ENCODE measurements at places on chromosomes 12 and 14. TPM values are rescaled to one million over a fixed set of nuclear protein-coding genes. Genes with fewer than 3 reads are reported as not detected.

- no peaks in the 10 kb centered on the region for H3K27me3 ChIP-seq
- no peaks in the 10 kb centered on the region for H3K36me3 ChIP-seq
- no peaks in the 10 kb centered on the region for H3K4me1 ChIP-seq
- DNase-seq: no peak
- H3K27ac ChIP-seq: no peak overlapping the region
- H3K4me3 ChIP-seq: no peak overlapping the region
Observed at GRCh38 chr12:38391007-38391406, 74.4 kb downstream of the ALG10B start.

DNA sequence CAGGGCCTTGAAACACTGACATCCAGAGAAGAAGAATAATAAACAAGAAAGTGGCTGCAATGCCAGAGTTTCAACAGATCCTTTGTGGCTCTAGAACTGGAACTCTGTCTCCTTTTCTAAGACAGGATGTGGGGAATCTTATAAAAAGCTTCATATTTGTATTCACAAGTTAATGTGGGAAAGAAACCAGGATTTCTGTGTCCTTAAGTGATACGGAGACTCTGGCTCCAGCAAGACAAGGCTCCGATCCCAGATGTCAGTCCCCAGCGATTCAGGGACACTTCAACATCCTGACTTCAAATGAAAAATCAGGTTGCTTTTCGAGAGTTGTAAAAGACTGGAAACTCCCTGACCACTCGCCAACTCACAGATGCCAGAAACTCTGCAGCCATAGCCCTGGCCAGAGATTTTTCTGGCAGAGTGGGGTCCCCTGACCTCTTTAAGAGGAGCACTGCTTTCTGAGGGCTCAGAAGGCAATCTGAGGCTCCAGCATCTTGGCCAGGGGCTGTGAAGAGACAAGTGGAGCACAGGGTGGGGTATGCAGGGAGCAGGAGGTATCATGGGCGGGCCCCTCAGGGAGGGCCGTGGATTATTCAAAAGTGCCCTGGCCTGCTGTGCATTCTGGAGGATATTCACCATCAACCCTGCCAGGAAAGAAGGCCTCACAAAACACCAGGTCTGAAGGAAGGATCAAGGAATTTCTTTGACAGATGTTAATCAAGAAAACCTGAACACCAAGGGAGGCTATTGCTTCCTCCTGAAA is 53.3 kb downstream of the TMX1 start:
- H3K27ac ChIP-seq: peak overlapping the region; percentile 22
- H3K36me3 ChIP-seq: no peaks in the 10 kb centered on the region
- no peak for DNase-seq
- H3K27me3 ChIP-seq: no peaks in the 10 kb centered on the region

C12orf54 gene
- not detected for total RNA-seq

TNFRSF1A gene
- total RNA-seq: 271 TPM

GALNT8 gene
- total RNA-seq: 2.0 TPM

DNA sequence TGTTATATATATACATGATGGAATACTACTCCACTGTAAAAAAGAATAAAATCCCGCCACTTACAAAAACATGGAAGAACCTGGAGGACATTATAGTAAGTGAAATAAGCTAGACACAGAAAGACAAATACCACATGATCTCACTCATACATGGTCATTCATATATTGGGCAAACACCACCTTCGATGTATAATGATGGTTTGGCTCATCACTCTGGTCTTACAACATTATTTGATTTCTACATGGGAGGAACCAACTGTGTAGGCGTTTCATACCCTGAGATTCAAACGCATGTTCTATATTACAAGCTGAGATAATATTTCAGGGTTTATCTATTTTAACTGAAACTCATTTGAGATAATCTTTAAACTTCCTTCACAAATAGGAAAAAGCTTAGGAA is 48.3 kb downstream of the ABCD2 start:
- no peaks in the 10 kb centered on the region for H3K27me3 ChIP-seq
- H3K4me3 ChIP-seq: no peak overlapping the region
- H3K27ac ChIP-seq: no peak overlapping the region
- no peaks in the 10 kb centered on the region for H3K4me1 ChIP-seq
- no peaks in the 10 kb centered on the region for H3K36me3 ChIP-seq

DNA sequence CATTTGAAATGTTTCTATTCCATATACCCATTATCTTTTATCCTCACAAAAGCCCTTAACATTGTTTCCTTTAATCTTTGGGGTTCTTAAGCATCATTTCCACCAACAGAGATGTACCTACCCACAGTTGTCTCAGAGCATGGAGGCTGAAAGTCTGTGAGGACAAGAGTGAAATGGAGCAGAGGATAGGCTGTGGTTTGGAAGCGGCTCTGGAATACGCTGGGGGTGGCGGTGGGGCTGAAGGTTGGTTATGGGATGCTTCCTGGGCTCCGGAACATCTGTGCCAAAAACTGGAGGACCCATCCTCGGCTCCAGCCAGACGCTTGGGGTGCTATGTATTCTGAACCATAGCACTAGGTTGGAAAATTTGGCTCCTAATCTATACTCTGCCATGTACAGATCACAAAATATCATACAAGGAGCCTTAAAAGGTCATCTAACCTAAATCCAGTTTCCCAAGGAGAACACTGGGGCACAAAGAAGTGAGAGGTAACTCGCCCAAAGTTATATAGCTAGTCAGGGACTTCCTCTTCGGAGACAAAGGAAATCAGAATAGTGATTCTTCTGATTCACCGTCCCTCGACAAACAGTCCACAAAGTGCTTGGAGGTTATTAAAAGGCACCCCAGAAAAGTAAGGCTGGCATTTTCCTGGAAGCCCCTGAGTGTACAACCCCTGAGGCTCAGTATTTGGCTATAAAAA is 2.5 kb downstream of the PPP1R3E start:
- no peaks in the 10 kb centered on the region for H3K36me3 ChIP-seq
- DNase-seq: no peak
- no peaks in the 10 kb centered on the region for H3K27me3 ChIP-seq
- peak overlapping the region; percentile 97 for H3K27ac ChIP-seq
- peaks cover 34% of the 10 kb centered on the region for H3K4me1 ChIP-seq

- no peak overlapping the region for H3K27ac ChIP-seq
- no peaks in the 10 kb centered on the region for H3K36me3 ChIP-seq
Observed at GRCh38 chr14:49467091-49467490, 119.1 kb downstream of the RPS29 start.

DNA sequence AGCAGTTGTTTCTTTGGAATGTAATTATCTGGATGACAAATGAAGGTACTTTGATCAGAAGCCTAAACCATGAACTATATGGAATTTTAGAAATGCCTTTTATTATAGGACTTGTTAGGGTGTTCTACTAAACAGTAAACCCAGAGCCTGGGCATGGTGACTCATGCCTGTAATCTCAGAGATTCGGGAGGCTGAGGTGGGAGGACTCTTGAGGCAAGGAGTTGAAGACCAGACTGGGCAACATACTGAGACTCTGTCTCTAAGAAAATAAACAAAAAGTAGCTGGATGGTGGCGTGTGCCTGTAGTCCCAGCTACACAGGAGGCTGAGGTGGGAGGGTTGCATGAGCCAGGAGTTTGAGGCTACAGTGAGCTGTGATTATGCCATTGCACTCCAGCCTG is 23.9 kb downstream of the PALS1 start:
- H3K4me3 ChIP-seq: no peak overlapping the region
- DNase-seq: no peak
- no peaks in the 10 kb centered on the region for H3K27me3 ChIP-seq
- H3K4me1 ChIP-seq: peaks cover 35% of the 10 kb centered on the region

KRT82 gene
- not detected for total RNA-seq

DNA sequence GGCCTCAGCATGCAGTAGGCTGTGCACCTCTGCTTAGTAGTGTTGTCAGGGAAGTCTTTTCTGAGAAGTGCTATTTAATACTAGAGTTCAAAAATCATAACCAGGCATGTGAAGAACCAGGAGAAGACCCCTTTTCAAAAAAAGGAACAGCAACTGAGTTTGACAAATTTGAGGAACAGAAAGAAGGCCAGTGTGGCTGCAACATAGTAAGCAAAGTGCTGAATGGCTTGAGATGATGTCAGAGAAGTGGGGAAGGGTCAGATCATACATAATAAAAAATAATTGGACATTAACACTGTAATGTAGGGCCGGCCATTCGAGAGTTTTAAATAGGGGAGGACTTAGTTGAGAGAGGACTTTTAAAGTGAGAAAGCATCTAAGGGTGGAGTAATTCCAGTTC is 11.1 kb upstream of the CNTN1 start:
- H3K27ac ChIP-seq: no peak overlapping the region
- no peaks in the 10 kb centered on the region for H3K4me1 ChIP-seq
- no peaks in the 10 kb centered on the region for H3K27me3 ChIP-seq
- no peak overlapping the region for H3K4me3 ChIP-seq

DNA sequence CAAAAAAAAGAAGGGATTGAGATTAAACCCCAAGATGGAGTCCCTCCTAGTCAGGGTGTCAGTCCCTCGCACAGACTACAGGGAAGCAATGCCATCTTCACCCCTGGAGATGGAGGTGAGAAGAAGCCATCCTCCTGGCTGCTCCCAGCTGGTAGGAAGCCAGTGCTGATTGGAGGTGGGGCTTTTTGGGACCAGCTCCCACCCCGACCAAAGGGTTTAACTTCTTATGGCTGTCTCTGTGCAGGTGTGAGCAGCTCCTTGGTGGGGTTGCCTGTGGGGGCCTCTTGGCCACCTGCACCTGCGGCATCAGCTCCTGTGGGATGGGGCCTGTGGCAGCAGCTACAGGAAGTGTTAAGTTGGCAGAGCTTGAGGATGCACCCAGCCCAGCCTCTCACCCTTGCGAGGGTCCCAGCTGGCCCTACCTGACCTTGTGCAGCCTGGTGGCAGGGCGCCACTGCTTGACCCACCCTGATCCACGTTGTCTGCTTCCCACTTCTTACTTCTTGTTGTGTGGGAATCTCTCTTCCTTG is 3.8 kb upstream of the KRT86 start:
- no peak overlapping the region for H3K4me3 ChIP-seq
- H3K27ac ChIP-seq: no peak overlapping the region
- H3K36me3 ChIP-seq: no peaks in the 10 kb centered on the region
- no peaks in the 10 kb centered on the region for H3K27me3 ChIP-seq
- no peak for DNase-seq

DNA sequence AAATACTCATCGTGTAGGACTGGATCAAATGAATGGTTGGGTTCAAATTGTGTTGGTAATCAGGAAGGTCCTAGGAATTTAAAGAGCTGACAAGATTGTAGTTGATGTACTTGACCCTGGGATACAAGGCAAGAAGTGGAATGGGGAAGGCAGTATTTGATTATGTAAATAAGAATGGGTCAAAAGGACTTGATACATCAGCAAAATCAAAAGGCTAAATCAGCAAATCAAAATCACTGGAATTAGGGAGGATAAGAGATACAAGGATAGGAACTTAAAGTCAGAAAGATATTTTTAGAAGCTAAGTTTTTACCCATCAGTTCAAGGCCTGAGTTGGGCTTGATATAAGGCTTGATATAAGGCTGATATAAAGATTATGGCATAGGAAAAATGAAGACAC is 65.8 kb downstream of the VEZT start:
- peaks cover 32% of the 10 kb centered on the region for H3K36me3 ChIP-seq
- H3K4me1 ChIP-seq: peaks cover 5% of the 10 kb centered on the region
- no peaks in the 10 kb centered on the region for H3K27me3 ChIP-seq
- H3K27ac ChIP-seq: no peak overlapping the region

DNA sequence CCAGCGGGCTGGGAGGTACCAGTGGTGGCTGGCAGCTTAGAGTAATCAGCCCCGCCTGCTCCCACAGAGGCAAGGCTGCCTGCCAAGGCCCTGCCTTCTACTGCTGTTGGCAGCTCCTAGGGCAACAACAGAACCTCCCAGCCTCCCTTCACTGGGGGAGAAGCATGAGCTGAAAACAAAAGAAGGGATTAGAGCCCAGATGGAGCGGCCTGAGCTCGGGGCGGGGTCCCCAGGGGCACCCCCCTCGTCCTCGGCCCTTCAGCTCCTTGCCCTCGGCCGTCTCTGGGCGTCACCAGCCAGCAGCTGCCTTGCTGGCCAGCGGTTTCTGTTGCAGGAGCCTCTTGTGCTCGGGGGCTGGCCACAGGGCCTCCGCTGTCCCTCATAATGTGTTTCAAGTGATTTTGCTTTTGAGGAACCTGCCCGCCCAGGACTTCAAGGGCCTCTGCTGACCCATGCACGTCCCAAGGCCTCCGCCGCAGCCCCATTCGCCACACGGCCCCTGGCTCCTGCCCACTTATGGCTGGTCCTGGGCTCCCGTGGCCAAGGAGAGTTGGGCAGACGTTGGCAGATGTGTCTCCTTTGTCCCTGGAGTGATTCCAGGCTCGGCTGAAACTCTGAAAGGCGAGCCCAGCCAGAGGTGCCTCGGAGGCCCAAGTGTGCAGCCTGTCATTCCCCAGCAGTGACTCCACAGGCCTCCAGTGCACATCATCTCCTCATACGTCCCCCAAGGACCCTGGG is 49.7 kb downstream of the PSMA6 start:
- peak overlapping the region; percentile 35 for H3K4me3 ChIP-seq
- H3K4me1 ChIP-seq: peaks cover 70% of the 10 kb centered on the region
- no peaks in the 10 kb centered on the region for H3K36me3 ChIP-seq
- no peak for DNase-seq
- peak overlapping the region; percentile 91 for H3K27ac ChIP-seq

DNA sequence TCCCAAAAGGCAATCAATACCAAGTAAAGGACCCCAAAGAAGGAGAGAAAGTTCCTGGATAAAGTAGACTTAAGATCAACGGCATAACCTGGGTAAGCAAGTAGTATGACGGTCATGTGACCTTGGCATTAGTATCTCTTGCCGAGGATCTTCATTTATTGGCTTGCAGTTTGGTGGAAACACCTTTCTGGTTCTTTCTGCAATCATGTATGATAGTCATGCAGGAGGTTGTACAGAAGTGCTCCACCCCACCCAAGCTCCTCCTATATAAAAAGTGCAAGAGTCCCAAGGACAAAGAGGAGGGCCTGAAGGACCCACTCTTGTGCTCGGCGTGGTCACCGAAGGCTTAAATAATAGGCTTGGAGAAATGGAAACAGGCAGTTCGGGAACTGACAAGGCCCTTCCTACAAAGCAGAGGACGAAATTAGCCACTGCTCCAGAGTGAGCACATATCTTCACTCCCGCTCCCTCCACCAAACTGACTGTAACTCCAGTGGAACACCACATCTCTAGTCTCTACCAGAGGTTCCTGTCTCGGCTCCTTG is 750 bp downstream of the CS start:
- H3K36me3 ChIP-seq: no peaks in the 10 kb centered on the region
- H3K27ac ChIP-seq: peak overlapping the region; percentile 84
- H3K27me3 ChIP-seq: no peaks in the 10 kb centered on the region
- H3K4me3 ChIP-seq: peak overlapping the region; percentile 96
- H3K4me1 ChIP-seq: peaks cover 57% of the 10 kb centered on the region
- DNase-seq: no peak

- no peaks in the 10 kb centered on the region for H3K36me3 ChIP-seq
- peaks cover 28% of the 10 kb centered on the region for H3K4me1 ChIP-seq
- no peak for DNase-seq
- H3K27me3 ChIP-seq: no peaks in the 10 kb centered on the region
Observed at GRCh38 chr14:65228436-65228835, 126.1 kb upstream of the MAX start.

- H3K4me3 ChIP-seq: no peak overlapping the region
- no peak for DNase-seq
- H3K4me1 ChIP-seq: peaks cover 17% of the 10 kb centered on the region
- no peaks in the 10 kb centered on the region for H3K36me3 ChIP-seq
Observed at GRCh38 chr12:89155826-89156225, 196.5 kb downstream of the DUSP6 start.

- H3K4me1 ChIP-seq: peaks cover 15% of the 10 kb centered on the region
- H3K27ac ChIP-seq: no peak overlapping the region
- no peaks in the 10 kb centered on the region for H3K36me3 ChIP-seq
- H3K27me3 ChIP-seq: no peaks in the 10 kb centered on the region
Observed at GRCh38 chr12:122610911-122611310, 83.9 kb downstream of the KNTC1 start.

IFI27 gene
- 209 TPM for total RNA-seq

ERBB3 gene
- total RNA-seq: 53.8 TPM

- H3K36me3 ChIP-seq: no peaks in the 10 kb centered on the region
- H3K4me3 ChIP-seq: no peak overlapping the region
- no peaks in the 10 kb centered on the region for H3K4me1 ChIP-seq
- no peak overlapping the region for H3K27ac ChIP-seq
- H3K27me3 ChIP-seq: no peaks in the 10 kb centered on the region
Observed at GRCh38 chr12:130382818-130383217, 45.1 kb downstream of the PIWIL1 start.

OR4E1 gene
- not detected for total RNA-seq

All from vagina (tissue), 2 donors.